Spleen (tissue), 13 donors: ENCODE measurements at places on chromosomes 1 and 21. TPM values are rescaled to one million over a fixed set of nuclear protein-coding genes. Genes with fewer than 3 reads are reported as not detected.

DNA sequence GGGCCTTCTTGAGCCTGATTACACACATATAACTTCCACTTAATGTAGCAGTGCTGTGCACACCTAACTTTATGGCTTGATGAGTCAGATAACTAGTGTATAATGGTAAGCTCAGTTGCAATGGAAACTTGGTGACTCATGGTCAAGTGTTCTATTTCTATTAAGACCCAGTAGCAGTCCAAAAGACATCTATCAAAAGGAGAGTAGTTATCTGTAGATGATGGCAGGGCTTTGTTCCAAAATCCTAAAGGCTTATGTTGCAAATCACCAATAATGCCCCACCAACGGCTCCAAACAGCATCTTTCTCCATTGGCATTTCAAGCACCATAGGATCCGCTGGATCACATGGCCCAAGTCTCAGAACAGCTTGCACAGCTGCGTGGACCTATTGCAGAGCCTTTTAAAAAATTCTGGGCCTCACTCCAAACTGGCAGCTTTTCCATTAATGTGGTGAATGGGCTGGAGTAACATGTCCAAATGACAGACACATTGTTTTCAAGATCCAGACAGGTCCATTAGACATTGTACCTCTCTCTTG is 566.8 kb upstream of the USP24 start:
- H3K27ac ChIP-seq = no peak overlapping the region
- no peaks in the 10 kb centered on the region for H3K36me3 ChIP-seq
- DNase-seq = no peak
- H3K4me3 ChIP-seq = no peak overlapping the region
- no peaks in the 10 kb centered on the region for H3K4me1 ChIP-seq

GRCh38 chr1:161843156-161843555 is 77.0 kb downstream of the ATF6 start:
- no peaks in the 10 kb centered on the region for H3K27me3 ChIP-seq
- no peak overlapping the region for H3K27ac ChIP-seq
- H3K36me3 ChIP-seq = peaks cover 6% of the 10 kb centered on the region
- DNase-seq = no peak
- no peak overlapping the region for H3K4me3 ChIP-seq

SPATA45 gene
- not detected for total RNA-seq

DNA sequence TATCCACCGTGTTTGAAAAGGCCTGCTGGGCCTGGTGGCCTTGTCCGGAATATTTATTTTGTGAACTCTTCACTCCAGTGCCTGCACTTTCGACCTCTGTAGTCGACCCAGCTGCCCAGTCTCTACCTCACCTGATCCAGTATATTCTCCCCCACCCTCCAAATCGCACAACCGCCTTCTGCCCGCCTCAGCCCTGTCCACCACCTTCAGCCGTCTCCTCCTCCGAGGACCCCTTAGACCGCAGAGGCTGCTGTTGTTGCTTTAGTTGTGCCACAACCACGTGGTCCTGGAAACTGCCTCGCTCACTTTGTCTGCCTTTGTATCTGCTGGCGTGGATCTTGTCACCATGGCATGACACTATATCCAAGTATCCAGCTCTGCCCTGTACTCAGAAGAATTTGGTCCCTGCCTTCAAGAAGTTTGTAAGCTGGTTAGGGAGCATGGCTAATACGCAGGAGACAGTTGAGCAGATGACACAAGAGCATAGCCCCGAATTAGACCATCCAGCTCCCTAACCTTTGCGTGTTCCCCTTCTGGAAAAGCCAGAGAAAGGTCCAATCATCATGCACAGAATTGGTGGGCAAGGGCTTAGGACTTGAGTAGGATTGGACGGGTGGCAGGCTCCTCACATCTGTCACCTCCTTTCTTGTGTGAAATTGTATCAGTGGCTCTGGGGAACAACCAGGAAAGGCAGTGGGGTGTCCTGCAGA is 1.5 kb downstream of the PHGDH start:
- H3K27ac ChIP-seq = no peak overlapping the region
- peaks cover 17% of the 10 kb centered on the region for H3K4me1 ChIP-seq
- H3K27me3 ChIP-seq = no peaks in the 10 kb centered on the region
- H3K36me3 ChIP-seq = no peaks in the 10 kb centered on the region

DNA sequence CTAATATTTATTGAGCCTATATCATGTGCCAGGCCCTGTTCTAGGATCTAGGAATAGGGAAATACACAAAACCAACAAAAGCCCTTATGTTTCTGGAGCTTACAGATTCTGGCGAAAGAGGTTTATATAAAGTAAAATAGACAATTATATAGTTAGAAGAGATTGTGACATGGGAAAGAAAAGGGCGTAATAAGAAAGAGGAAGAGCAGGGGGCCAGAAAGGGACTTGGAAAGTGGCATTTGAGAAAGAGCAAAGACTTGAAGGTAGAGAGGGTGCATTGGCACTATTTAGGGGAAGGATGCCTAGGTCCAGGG is 322.5 kb upstream of the FAM78B start:
- H3K36me3 ChIP-seq = no peaks in the 10 kb centered on the region
- H3K27me3 ChIP-seq = no peaks in the 10 kb centered on the region
- peak overlapping the region; percentile 73 for H3K27ac ChIP-seq
- DNase-seq = no peak

GRCh38 chr1:28421744-28422143 is 52.2 kb downstream of the PHACTR4 start:
- DNase-seq = no peak
- no peak overlapping the region for H3K4me3 ChIP-seq
- H3K27ac ChIP-seq = no peak overlapping the region
- peaks cover 5% of the 10 kb centered on the region for H3K36me3 ChIP-seq

GRCh38 chr1:27032119-27032461 is 19.4 kb upstream of the TENT5B start:
- H3K36me3 ChIP-seq = no peaks in the 10 kb centered on the region
- H3K27ac ChIP-seq = peak overlapping the region; percentile 76
- H3K4me3 ChIP-seq = no peak overlapping the region
- peaks cover 46% of the 10 kb centered on the region for H3K4me1 ChIP-seq
- no peak for DNase-seq

ITLN1 gene
- 1.7 TPM for total RNA-seq

DNA sequence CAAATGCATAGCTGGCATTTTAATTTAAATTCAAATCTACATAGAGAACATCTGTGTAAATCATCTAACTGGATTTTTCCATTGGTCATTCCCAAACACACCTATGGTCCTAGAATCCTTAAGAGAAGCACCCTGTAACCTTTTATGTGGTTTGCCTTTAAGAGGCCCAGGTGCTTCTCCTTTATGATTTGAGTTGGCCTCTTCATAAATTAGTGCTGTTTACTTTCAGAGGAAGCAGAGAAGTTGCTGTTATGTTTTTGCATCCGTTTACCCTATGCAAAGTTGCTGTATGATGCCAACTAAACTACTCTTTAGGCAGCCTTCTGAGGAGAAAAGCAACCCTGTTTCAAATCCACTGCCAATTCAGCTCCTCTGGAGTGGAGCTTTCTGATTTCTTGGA is 193.8 kb downstream of the HS2ST1 start:
- no peaks in the 10 kb centered on the region for H3K4me1 ChIP-seq
- no peak overlapping the region for H3K4me3 ChIP-seq
- H3K27me3 ChIP-seq = no peaks in the 10 kb centered on the region
- H3K27ac ChIP-seq = no peak overlapping the region
- no peaks in the 10 kb centered on the region for H3K36me3 ChIP-seq
- DNase-seq = no peak

DNA sequence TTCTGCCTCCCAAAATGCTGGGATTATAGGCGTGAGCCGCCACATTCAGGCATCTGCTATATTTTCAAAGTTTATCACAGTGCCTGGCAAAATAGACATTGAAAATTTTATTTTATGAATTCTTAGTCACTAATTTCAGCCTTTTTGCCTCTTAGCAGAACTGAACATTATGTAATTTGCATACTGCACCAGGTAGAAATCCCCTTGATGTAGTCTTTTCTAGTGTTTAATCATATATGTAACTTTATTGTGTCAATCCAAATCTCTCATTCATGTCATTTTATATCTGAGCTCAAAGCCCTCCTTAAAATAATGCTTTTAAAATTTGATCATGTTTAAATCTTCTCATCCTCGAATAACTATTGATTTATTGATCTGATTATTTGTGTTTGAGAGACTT is 19.2 kb downstream of the WDTC1 start:
- H3K36me3 ChIP-seq = peaks cover 11% of the 10 kb centered on the region
- peak overlapping the region; percentile 52 for H3K27ac ChIP-seq
- H3K4me1 ChIP-seq = peaks cover 58% of the 10 kb centered on the region
- H3K27me3 ChIP-seq = no peaks in the 10 kb centered on the region
- H3K4me3 ChIP-seq = no peak overlapping the region

DNA sequence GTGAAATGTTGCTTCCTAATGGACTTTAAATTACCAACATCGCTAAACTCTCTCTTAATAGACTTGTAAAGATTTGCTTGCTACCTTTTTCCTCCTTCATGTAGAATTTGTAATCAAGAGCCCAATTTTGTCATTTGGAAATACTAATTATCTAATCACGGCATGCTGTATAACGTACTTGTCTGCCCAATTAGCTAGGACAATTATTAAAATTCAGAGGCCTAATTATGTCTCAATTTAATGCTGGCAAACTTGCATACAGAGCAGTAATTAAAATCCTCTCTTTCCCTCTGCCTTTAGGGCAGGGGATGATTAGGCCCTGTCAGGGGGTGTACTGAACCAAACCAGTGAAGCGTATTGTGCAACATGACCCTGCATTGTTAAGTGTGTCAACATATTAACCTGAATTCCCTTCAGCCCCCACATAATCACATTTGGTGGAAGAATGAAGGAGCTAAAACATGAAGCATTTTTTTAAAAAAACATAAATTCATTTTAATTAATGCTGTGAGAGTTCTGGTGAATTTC is 137.4 kb upstream of the BARHL2 start:
- H3K27ac ChIP-seq = no peak overlapping the region
- H3K4me3 ChIP-seq = no peak overlapping the region
- DNase-seq = no peak
- H3K27me3 ChIP-seq = peaks cover 24% of the 10 kb centered on the region

DNA sequence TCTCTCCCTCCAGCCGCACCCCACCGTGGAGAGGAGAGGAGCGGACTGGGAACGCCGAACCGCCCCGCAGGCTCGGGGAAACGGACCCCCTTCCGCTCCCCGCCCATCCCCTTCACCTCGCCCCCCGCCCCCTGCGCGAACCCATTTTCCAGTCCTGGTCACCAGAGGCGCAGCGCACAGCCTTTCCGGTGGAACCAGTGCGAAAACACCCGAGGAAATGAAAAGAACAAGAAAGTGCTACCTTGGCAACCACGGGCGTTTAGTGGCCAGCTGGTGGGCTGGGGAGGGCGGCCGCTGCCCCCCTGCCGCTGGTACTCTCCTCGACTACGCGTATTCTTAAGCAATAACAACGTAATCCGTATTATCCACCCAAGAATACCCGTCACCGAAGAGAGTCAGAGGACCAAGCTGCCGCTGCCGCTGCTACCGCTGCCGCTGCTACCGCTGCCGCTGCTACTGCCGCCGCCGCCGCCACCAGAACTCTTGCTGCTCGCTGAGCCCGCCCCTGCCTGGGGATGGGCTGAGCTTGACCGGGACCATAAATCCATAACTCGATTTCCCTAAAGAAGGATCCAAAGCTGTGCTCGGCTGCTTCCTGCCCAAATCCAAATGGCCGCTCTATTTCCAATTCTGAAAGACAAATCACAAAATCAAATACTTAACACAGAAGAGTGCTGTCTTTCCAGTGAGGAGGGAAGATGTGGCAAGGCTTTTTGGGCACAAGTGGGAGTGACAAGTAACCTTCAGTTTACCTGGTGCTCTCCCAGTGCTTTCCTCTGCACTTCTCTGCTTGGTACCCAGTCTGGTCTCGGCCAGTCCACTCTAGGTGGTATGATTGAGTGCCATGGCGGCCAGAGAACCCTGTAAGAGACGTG is 125.2 kb upstream of the DPYD start:
- H3K27ac ChIP-seq = no peak overlapping the region
- peak overlapping the region; percentile 37 for H3K4me3 ChIP-seq
- peaks cover 37% of the 10 kb centered on the region for H3K4me1 ChIP-seq
- peaks cover 83% of the 10 kb centered on the region for H3K27me3 ChIP-seq

DNA sequence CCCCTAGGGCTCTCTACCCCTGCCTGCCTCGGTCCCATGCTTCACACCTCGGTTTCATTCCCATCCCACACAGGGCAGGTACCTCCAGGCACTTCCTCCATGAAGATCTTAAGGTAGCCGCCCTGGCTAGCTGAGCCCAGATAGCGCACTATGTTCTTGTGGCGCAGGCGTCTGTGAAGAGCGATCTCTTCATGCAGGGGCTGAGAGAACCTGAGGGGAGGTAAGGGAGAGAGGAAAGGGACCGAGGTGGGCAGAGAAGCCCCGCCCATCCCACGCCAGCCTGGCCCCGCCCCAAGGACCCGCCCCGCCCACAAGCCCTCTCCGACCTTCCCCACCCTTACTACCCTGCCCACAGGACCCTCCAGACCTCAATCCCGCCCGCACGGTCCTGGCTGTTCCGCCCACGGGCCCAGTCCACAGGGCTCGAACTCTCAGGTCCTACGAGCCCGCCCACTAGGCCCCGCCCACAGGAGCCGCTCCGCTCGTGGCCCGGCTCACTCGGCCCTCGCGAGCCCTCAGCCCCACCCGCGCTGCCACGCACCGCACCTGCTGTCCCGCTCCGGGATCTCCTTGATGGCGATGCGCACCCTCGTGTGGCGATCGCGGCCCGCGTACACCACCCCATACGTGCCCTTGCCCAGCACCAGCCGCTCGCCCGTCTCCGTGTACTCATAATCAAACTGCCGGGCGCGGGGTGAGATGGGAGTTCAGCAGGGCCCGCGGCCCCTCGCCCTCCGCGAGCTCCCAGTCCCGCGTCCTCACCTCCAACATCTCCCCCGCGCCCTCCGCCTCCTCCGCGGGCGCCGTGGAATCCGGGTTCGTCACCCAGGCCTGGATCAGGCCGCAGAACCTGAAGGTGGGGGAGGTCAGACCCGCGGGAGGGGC is 6.4 kb downstream of the MAP3K6 start:
- H3K4me1 ChIP-seq = peaks cover 71% of the 10 kb centered on the region
- H3K36me3 ChIP-seq = peaks cover 23% of the 10 kb centered on the region
- no peaks in the 10 kb centered on the region for H3K27me3 ChIP-seq
- no peak overlapping the region for H3K27ac ChIP-seq
- DNase-seq = peak; percentile 92
- peak overlapping the region; percentile 41 for H3K4me3 ChIP-seq

PRAMEF9 gene
- not detected for total RNA-seq

CD1E gene
- 0.26 TPM for total RNA-seq

LCE6A gene
- total RNA-seq = not detected

RRP1B gene
- total RNA-seq = 25.7 TPM

GRCh38 chr1:178919581-178919980 is 48.7 kb upstream of the ANGPTL1 start:
- no peak for DNase-seq
- no peak overlapping the region for H3K27ac ChIP-seq
- H3K36me3 ChIP-seq = peaks cover 41% of the 10 kb centered on the region
- H3K27me3 ChIP-seq = no peaks in the 10 kb centered on the region
- H3K4me1 ChIP-seq = peaks cover 4% of the 10 kb centered on the region

DNA sequence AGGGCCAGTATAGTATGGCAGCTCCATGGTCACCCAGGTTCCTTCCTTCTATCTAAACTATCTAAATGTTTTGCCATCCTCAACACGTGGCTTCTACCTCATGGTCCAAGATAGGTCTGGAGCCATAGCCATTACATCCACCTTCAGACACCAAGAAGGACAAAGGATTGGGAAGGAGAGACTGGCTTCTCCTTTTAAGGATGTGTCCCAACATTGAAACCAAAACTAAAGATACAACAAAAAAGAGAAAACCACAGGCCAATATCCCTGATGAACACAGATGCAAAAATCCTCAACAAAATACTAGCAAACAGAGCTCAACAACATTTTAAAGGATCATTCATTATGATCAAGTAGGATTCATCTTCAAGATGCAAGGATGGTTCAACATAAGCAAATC is 24.8 kb downstream of the HSD11B1 start:
- no peaks in the 10 kb centered on the region for H3K36me3 ChIP-seq
- peaks cover 14% of the 10 kb centered on the region for H3K4me1 ChIP-seq
- H3K4me3 ChIP-seq = no peak overlapping the region

GRCh38 chr1:159066108-159066507 is 10.5 kb downstream of the AIM2 start:
- H3K36me3 ChIP-seq = no peaks in the 10 kb centered on the region
- H3K4me1 ChIP-seq = peaks cover 34% of the 10 kb centered on the region
- H3K27me3 ChIP-seq = no peaks in the 10 kb centered on the region

ACKR1 gene
- 76.0 TPM for total RNA-seq
